ENCODE measurements at places on chromosomes 7 and 10.

GRCh38 chr10:78804411-78805032 lies 264.2 kb upstream of the ZMIZ1 start:
- DNase-seq, result no peak

DNA sequence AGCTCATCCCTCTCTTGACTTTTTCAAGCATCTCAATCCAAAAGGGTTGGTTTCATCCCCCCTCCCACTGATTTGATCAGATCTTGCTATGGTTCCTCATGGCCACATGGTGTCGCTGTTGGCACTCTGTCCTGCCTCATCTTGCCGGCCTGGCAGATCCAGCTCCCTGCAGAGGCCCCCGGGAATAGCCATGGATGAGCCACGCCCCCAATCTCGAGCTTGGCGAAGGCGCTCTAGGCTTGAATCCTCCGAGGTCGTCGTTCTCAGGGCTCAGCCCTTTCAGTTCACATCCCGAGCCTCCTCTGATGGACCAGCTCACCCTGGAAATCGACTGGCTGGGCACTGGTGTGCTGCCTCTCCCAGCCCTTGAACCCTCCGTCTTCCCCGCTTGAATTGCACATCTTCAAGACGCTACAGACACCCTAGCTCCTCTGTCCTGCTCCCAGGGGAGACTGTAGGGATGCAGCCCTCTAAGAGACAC lies 628.7 kb downstream of the TYW1 start:
- DNase-seq, result no peak

- no peak for DNase-seq
These were observed 105.1 kb downstream of the INPP5A start for GRCh38 chr10:132642732-132643008.

DNA sequence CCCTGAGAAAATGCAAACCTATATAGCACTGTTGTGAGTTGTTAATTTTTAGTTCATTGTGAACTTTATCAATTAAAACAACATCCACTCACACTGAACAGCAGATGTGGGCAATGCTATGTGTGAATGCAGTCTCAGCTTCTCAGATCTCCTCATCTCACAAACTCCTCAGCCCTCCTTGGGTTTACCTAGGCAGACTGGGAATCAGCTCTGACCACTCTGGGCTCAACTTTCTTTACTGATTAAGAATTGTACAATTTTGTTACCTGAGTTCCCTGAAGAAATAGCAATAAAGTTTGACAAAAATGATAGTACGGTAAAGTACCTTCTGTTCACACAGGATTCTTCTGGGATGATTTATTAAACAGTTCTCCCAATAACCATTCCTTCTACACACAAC lies 124.0 kb downstream of the SRPK2 start:
- DNase-seq, result no peak

DNA sequence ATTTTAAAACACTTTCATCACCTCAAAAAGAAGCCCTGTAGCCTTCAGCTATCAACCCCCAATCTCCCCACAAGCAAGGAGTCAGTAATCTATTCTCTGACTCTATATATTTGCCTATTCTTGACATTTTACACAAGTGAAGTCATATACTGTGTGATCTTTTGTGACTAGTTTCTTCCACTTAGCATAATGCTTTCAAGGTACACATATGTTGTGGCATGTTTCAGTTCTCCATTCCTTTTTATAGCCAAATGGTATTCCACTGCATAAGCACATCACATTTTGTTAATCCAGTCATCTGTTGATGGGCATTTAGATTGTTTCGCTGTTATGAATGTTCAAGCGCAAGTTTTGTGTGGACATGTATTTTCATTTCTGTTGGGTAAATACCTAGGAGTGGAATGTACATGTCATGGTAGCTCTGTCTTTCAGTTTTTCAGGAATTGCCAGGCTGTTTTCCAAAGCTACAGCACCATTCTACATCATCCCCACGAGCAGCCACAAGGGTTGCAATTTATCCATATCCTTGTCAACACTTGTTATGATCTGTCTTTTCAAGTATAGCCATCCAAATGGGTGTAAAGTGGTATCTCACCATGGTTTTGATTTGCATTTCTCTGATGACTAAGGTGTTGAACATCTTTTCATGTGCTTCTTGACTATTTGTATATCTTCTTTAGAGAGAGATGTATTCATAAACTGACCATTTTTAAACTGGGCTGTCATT lies 405.6 kb downstream of the KCNMA1 start:
- DNase-seq, result no peak

- DNase-seq, result no peak
These were observed 56.9 kb downstream of the IFIT5 start for GRCh38 chr10:89471110-89471809.
